SW480 (cell line): ENCODE measurements at places on chromosomes 6 and 20.

GRCh38 chr6:6861351-6861894 is 246.3 kb upstream of the RREB1 start:
- DNase-seq, result peak; percentile 13

DNA sequence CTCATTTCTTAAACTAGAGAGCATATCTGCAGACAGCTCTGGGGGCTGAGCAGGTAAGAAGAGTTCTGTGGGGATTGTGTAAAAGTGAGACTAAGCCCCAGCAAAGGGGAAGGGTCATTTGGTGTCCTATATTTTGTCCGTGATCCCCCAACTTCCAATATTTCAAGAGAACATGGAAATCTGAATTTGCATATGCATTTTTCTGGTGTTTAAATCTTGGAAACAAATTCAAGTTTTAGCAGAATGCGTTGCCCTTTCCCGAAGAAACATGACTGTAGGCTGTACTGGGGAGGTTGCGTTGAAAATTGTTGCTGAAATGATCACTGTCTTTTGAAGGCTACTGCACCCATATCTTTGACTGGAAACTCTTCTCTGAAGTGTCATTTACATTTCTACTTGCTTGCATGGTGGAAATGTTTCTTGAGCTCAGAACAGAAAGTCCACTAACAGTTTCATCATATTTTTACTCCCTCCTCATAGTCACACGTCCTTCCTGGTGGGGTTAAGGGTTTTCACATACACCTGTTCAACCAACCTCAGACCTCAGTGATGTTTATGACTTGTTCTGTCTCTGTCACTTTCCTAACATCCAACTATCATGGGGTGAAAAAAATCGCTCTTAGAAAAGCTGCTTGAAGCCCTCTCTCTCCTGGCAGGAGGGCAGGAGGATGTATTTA is 140.3 kb downstream of the BCAS1 start:
- DNase-seq, result no peak

GRCh38 chr20:1376408-1377270 is 16.2 kb downstream of the FKBP1A start:
- no peak for DNase-seq

DNA sequence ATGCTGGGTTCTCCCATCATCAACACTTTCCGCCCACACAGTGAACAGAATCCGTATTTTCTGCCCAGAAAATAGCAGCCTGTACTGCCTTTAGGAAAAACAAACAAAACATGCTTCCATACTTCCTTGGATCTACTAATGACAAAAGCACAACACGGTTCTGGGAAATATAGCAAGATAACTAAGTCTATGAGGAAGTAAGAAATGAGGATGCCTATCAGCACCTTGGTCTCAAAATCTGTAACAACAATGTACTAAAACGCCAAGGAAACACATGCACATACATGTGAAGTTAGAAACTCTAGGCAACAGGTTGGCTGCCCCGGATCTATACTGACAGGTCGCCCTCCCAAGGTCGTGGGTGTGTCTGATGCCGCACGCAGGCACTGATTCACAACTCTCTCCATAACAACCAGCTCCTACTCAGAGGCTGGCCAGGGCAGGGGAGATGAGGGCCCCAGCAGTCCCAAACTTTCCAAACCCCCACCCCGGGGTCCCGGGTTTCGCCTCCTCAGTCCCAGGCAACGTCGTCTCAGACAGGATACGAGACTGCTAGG is 710 bp downstream of the BTBD9 start:
- peak; percentile 59 for DNase-seq

GRCh38 chr6:19837511-19838441 is 606 bp downstream of the ID4 start:
- DNase-seq, result peak; percentile 26

GRCh38 chr6:3368685-3369084 is 88.2 kb downstream of the SLC22A23 start:
- DNase-seq, result no peak

GRCh38 chr20:25129428-25129827 is 47.5 kb upstream of the VSX1 start:
- DNase-seq, result no peak

- no peak for DNase-seq
Observed at GRCh38 chr6:150981669-150982068, 116.2 kb downstream of the MTHFD1L start.
